Activated CD8-positive, alpha-beta T cell treated with anti-CD3 and anti-CD28 coated beads for 36 hours (primary cell): ENCODE measurements at places on chromosomes 1 and 21. TPM values are rescaled to one million over a fixed set of nuclear protein-coding genes. Genes with fewer than 3 reads are reported as not detected.

DNA sequence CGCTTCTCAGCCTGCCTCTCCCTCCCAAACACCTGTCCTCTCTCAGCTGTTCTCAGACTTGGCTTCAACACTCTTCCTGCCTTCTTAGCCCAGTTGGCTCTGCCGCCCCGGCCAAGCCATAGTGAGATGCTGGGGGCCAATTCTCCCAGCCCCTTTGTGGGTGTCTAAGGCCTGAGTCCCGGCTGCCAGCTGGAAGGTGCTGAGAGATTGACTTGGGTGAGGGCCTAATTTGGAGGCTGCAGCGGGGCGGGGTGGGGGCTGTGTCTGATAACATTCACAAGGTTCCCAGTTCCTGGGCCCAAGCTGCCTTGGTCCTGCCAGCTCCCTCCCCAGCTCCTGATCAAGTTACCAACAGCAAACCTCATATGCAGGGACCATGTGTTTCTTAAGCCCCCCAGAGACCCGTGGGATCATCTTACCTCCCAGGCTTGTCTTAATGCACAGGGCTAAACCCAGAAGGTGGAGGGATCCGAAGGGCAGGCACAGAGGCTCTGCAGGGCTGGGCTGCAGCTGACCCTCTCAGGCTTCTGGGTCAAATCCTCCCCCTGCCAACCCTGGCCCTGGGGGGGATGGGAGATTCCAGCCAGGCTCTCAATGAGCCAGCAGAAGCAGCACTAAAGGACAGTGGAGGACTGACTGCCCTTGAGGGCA lies 9.8 kb downstream of the INKA2 start:
- no peaks in the 10 kb centered on the region for H3K36me3 ChIP-seq
- no peak overlapping the region for H3K27ac ChIP-seq
- H3K4me3 ChIP-seq = no peak overlapping the region

- no peak for DNase-seq
- H3K27me3 ChIP-seq = no peaks in the 10 kb centered on the region
- H3K27ac ChIP-seq = no peak overlapping the region
- H3K4me1 ChIP-seq = no peaks in the 10 kb centered on the region
Observed at GRCh38 chr21:21029164-21029563, 31.0 kb downstream of the NCAM2 start.

The SGIP1 gene
- total RNA-seq = not detected

The FCER1A gene
- not detected for total RNA-seq

The FCN3 gene
- not detected for total RNA-seq

DNA sequence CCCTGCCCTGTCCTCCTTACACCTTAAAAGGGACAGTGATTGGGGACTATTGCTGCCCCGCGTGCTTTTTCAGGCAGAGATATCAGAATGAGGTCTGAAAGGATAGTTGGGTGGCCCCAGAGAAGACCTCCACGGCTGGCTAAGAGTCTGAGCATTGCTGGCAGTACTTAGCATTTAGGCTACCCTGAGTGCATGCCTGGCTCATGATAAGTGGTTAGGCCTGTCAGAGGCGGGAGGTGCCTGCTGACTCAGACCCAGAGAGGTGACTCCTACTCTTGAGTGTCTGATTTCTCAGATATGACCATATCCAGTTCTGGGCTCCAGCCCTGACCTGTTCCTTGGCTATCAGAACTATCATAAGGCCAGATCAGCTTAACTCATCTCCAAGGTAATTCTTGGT lies 213.7 kb downstream of the PBX1 start:
- H3K4me3 ChIP-seq = no peak overlapping the region
- H3K4me1 ChIP-seq = no peaks in the 10 kb centered on the region
- no peak overlapping the region for H3K27ac ChIP-seq
- no peaks in the 10 kb centered on the region for H3K27me3 ChIP-seq

DNA sequence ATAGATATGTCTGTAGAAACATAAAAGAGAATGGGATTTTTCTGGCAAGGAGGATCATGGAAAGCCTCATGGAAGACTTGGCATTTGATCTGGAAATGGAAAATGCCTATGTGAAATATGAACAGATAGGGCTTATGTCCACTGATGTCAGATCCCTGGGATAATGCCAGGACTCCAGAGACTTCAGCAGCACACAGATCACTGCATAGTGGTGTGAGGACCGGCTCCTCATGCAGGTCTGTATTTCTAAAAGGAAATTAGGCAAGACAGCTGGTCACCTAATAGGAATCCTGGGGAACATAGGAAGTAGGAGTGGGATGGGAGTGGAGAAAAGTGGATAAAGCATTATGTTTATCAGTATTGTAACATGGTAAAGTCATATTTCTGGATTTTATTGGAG lies 56.8 kb upstream of the IPO9 start:
- no peak for DNase-seq
- H3K27ac ChIP-seq = no peak overlapping the region
- no peak overlapping the region for H3K4me3 ChIP-seq
- peaks cover 4% of the 10 kb centered on the region for H3K27me3 ChIP-seq
- no peaks in the 10 kb centered on the region for H3K4me1 ChIP-seq

DNA sequence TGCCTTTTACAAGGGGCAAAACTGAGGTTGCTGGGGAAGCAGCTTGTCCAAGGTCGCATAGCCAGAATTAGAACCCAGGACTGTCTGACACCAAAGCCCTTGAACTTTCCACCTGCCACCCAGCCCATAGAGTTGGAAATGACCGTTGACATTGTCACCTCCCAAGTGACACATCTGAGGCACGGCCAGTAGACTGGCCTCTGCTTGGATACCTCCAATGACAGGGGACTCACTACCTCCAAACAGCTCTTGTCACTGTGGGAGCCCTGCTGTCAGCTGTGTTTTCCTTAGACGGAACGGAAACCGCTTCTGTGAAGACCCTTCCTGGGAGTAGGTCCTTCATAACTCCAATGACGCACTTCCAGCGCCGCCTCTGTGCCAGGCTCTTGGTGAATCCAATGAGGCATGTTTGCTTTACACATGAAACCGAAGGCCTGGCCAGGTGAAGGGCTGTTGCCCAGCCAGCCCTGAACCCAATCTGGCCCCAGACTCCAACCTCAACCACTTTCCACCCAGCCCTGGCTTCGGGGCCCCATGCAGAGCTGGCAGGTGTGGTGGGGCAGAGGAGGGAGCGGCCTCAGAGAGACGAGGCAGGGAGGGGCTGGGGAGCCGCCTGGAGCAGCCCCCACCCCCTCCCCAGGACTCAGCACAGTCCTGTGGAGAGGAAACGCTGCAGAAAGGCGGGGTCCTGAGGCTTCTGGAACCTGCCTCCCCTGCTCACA lies 109.2 kb upstream of the IFFO2 start:
- H3K27ac ChIP-seq = no peak overlapping the region
- peaks cover 2% of the 10 kb centered on the region for H3K36me3 ChIP-seq
- no peaks in the 10 kb centered on the region for H3K27me3 ChIP-seq
- peaks cover 2% of the 10 kb centered on the region for H3K4me1 ChIP-seq
- no peak overlapping the region for H3K4me3 ChIP-seq

The ZZZ3 gene
- 37.7 TPM for total RNA-seq

- H3K4me3 ChIP-seq = no peak overlapping the region
- H3K27me3 ChIP-seq = no peaks in the 10 kb centered on the region
- no peaks in the 10 kb centered on the region for H3K4me1 ChIP-seq
- H3K27ac ChIP-seq = no peak overlapping the region
Observed at GRCh38 chr1:7561331-7561921, 209.7 kb upstream of the VAMP3 start.

The SLC2A5 gene
- total RNA-seq = not detected

GRCh38 chr1:26296340-26297056 lies 9.9 kb downstream of the UBXN11 start:
- no peak overlapping the region for H3K4me3 ChIP-seq
- peaks cover 9% of the 10 kb centered on the region for H3K36me3 ChIP-seq
- no peaks in the 10 kb centered on the region for H3K27me3 ChIP-seq
- H3K27ac ChIP-seq = no peak overlapping the region
- H3K4me1 ChIP-seq = peaks cover 11% of the 10 kb centered on the region
- no peak for DNase-seq

- H3K27ac ChIP-seq = no peak overlapping the region
- no peaks in the 10 kb centered on the region for H3K4me1 ChIP-seq
- DNase-seq = no peak
- H3K27me3 ChIP-seq = peaks cover 3% of the 10 kb centered on the region
- H3K4me3 ChIP-seq = no peak overlapping the region
- H3K36me3 ChIP-seq = no peaks in the 10 kb centered on the region
Observed at GRCh38 chr1:98437540-98437939, 224.0 kb upstream of the SNX7 start.

DNA sequence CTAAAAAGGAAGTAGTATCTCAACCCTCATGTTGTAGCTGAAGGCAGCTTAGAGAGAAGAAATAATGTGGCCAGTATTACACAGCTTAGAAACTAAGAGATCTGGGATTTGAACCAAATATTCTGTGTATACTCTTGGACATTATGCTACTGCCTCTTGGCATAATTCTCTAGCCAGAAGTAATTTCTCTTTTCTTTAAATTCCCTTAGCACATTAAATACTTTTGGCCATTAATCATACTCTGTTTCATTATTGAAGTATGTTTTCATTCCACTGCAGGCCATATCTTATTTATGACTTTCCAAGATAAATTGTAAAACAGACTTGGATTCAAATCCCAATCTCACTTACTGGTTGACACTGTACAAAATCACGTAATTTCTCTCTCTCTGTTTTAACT lies 181.3 kb upstream of the SPAG17 start:
- no peaks in the 10 kb centered on the region for H3K36me3 ChIP-seq
- H3K4me3 ChIP-seq = no peak overlapping the region
- DNase-seq = no peak
- no peaks in the 10 kb centered on the region for H3K27me3 ChIP-seq
- H3K27ac ChIP-seq = no peak overlapping the region

The WLS gene
- not detected for total RNA-seq

DNA sequence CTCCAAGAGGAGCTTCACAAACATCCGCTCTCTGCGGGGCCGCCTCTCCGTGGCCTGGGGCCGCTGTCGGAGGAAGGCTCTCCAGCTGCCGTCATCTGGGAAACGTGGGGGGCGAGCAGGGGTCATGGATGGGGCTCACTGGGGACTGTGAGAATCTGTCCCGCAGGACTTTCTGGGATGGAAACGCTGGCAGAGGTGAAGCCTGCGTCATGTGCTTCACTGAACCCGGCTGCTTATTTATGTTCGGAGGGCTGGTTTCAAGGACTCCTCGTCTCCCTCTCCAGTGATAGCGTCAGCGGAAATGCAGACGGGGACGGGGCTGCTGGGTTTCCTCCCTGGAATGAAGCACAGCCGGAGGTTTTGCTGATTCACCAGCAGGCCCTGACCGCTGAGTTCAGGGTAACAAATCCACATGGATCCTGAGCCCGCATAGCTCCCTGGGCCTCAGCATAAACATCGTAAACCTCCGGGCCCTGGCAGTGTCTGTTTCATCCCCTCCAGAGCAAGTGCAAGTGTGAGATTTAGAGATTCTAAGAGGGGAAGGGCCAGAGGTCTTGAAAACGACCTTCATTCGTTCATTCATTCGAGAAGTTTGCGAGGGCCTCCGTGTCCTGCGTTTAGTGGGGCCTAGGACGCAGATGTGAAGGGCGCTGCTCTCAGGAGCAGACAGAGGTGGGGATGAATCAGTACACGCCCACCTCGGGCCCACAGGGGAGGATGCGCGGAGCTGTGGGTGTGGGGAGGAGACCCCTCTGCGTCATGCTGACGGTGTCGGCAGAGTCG lies 7.0 kb upstream of the POFUT2 start:
- no peak for DNase-seq
- H3K4me1 ChIP-seq = peaks cover 9% of the 10 kb centered on the region
